CD4-positive, alpha-beta T cell treated with Interleukin-6 for 4 hours (primary cell): ENCODE measurements at places on chromosomes 6 and 20.

- no peak for DNase-seq
Observed at GRCh38 chr6:147281895-147282565, 77.8 kb downstream of the STXBP5 start.

- DNase-seq = no peak
Observed at GRCh38 chr20:12076200-12076599, 158.5 kb downstream of the BTBD3 start.

DNA sequence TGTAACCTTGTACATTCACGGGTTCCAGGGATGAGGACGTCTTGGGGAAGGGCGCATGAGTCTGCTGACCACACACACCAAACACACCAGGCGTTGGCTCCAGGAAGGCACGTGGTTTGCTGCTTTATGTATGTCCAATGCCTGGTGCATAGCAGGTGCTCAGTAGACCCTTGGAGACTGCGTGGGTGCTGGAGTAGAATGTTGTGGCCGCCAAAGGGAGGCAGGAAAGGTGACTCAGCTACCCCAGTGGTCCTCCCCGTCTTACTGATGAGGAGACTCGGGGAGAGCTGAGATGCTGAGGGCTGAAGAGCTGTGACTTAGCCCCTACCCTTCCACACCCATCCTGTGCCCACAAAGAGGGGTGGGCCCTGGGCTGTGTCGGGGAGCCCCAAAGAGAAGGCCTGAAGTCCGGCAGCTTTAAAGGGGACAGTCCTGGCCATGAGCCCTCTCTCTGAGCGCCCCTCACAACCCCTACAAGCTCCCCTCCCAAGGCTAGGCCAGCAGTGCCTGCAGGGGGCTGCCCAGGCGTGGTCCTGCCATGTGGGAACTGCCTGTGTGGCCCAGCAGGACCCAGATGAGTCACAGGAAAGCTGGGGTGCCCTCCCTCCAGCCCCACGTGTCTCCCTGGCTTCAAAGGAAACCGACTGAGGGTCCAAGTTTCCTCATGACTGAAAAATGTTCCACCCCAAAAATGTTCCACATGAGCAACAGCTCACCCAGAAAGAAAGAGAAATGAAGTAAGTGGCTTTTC is 28.0 kb upstream of the PTGIS start:
- peak; percentile 36 for DNase-seq

DNA sequence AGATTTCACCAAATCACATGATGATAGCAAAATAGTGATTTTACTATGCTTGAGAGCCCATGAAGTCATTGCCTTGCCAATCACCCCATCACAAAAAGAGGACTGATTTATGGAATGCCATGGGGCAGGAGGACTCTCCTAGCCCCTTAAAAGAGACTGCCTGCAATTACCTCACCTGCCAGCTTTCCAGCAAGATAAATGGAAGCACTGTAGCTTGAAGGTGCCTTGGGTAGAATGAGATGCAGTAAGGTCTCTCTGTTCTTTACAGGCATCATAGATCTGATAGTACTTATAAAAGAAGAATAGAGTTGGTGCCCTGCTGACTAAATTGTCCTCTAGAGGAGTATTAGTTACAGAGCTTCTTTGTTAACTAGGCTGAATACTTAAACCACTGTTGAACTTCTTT is 242.3 kb downstream of the TMEM242 start:
- no peak for DNase-seq

GRCh38 chr6:11732036-11732631 is 46.5 kb downstream of the ADTRP start:
- peak; percentile 68 for DNase-seq

- no peak for DNase-seq
Observed at GRCh38 chr6:25608558-25609174, 43.3 kb upstream of the SCGN start.

- no peak for DNase-seq
Observed at GRCh38 chr6:83247471-83247870, 54.3 kb downstream of the RWDD2A start.

DNA sequence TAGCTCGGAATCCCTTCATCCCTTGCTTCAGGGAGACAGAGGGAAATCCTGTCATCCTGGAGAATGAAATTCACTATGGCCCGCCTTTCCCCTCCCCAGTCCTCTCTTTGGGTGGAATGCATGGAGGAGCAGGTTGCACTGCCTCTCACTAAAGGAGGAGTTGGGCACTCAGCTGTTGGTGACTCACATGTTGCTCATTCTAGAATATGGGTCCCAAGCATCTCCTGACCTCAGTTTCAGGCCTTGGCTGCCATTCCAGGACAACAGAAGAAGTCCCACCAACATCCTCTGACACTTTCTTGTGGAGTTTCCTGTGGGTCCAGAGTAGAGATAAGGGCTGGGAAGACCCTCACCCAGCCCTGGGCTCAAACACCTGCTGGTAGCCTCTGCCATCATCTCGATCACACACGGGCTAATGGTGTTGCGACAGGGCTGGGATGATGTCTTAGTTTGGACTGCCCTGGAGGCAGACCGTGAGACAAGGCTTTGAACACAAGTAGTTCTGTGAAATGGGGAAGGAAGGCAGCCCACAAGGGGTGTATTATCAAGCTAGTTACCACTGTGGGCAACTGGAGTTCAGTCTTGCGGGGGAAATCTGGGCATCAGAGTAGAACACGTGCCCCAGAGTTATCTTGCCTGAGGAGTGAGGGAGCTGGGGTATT is 52.4 kb upstream of the RNF24 start:
- no peak for DNase-seq

DNA sequence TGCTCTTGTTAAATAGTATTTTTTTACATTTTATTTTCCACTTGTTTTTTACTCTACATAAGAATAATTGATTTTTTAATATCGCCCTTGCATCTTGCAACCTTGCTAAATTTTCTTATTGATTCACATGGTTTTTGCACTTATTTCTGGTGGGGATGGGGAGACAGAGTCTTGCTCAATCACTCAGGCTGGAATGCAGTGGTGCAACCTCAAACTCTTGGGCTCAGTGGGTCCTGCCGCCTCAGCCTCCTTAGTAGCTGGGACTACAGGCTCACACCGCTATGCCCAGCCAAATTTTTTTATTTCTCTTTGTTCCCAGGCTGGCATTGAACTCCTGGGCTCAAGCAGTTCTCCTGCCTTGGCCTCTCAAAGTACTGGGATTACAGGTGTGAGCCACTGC is 30.3 kb downstream of the LIN28B start:
- no peak for DNase-seq

DNA sequence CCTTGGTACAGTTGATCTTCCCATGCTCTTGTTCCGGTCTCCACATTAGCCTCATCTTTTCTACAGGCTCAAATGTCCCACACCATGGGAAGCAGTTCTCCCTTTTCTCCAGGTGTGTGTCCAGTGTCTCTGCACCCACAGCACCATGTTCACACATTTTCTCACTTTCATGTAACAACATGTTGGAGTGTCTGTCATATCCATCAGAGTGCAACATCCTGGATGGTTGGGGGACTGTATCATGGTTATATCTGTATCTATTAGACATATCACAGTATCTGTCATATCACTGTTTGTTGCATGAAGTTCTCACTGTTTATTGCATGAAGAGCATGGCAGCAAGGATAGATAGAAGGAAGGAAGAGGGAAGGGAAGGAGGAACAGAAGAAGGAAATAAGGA is 635.6 kb downstream of the EPM2A start:
- DNase-seq = no peak

GRCh38 chr6:146944077-146944476 is 260.1 kb upstream of the STXBP5 start:
- no peak for DNase-seq

GRCh38 chr6:68975064-68975463 is 340.0 kb downstream of the ADGRB3 start:
- DNase-seq = no peak

- DNase-seq = no peak
Observed at GRCh38 chr20:38620441-38620840, 18.8 kb downstream of the ARHGAP40 start.

- DNase-seq = no peak
Observed at GRCh38 chr6:53241938-53242337, 93.3 kb upstream of the GCM1 start.

GRCh38 chr6:41527721-41528408 is 18.3 kb upstream of the FOXP4 start:
- DNase-seq = no peak

GRCh38 chr6:149934249-149935156 is 7.3 kb upstream of the ULBP2 start:
- DNase-seq = peak; percentile 77

- DNase-seq = no peak
Observed at GRCh38 chr20:1472556-1473245, 6.1 kb upstream of the NSFL1C start.

GRCh38 chr6:44390158-44390683 is 2.7 kb downstream of the CDC5L start:
- DNase-seq = no peak

GRCh38 chr6:5680095-5680494 is 326.6 kb downstream of the NRN1 start:
- DNase-seq = no peak

GRCh38 chr20:16955971-16956370 is 207.8 kb downstream of the OTOR start:
- no peak for DNase-seq
